ENCODE measurements at places on chromosomes 12 and 14. TPM values are rescaled to one million over a fixed set of nuclear protein-coding genes. Genes with fewer than 3 reads are reported as not detected.

Gene GPR84
- 0.23 TPM for total RNA-seq

Gene NDUFA9
- 41.5 TPM for total RNA-seq

Gene HELB
- 6.0 TPM for total RNA-seq

Gene TM7SF3
- 116 TPM for total RNA-seq

Gene TAS2R43
- 5.5 TPM for total RNA-seq

Gene RNF212B
- not detected for total RNA-seq

Gene TNFRSF1A
- total RNA-seq: 12.5 TPM

Gene NXPH4
- total RNA-seq: 4.4 TPM

Gene RITA1
- 20.8 TPM for total RNA-seq

Gene CLIP1
- total RNA-seq: 81.0 TPM

Gene CNTN1
- 654 TPM for total RNA-seq

Gene RFC5
- total RNA-seq: 17.1 TPM

Gene C3AR1
- total RNA-seq: 3.2 TPM

Gene TMEM63C
- total RNA-seq: 12.7 TPM

Gene SYNDIG1L
- 32.8 TPM for total RNA-seq

Gene AMN
- total RNA-seq: 0.23 TPM

Gene BCL11B
- 81.0 TPM for total RNA-seq

Gene VDR
- 0.23 TPM for total RNA-seq

Measured in diencephalon (tissue), 1 donor.